ENCODE measurements at places on chromosomes 13 and 19. TPM values are rescaled to one million over a fixed set of nuclear protein-coding genes. Genes with fewer than 3 reads are reported as not detected.
A peak's percentile ranks its signal among the peaks of the same experiment; 100 is the strongest.

- no peak overlapping the region for H3K27ac ChIP-seq
- H3K27me3 ChIP-seq = no peaks in the 10 kb centered on the region
- no peaks in the 10 kb centered on the region for H3K36me3 ChIP-seq
- peaks cover 6% of the 10 kb centered on the region for H3K4me1 ChIP-seq
- no peak overlapping the region for H3K4me3 ChIP-seq
- no peak for DNase-seq
Observed at GRCh38 chr19:18768997-18769891, 21.9 kb downstream of the COMP start.

GRCh38 chr19:15101479-15102082, 5.6 kb upstream of the SYDE1 start:
- H3K27ac ChIP-seq = no peak overlapping the region
- no peaks in the 10 kb centered on the region for H3K27me3 ChIP-seq
- H3K36me3 ChIP-seq = no peaks in the 10 kb centered on the region
- H3K4me3 ChIP-seq = no peak overlapping the region
- H3K4me1 ChIP-seq = no peaks in the 10 kb centered on the region

SGCG gene
- 0.09 TPM for total RNA-seq

DNA sequence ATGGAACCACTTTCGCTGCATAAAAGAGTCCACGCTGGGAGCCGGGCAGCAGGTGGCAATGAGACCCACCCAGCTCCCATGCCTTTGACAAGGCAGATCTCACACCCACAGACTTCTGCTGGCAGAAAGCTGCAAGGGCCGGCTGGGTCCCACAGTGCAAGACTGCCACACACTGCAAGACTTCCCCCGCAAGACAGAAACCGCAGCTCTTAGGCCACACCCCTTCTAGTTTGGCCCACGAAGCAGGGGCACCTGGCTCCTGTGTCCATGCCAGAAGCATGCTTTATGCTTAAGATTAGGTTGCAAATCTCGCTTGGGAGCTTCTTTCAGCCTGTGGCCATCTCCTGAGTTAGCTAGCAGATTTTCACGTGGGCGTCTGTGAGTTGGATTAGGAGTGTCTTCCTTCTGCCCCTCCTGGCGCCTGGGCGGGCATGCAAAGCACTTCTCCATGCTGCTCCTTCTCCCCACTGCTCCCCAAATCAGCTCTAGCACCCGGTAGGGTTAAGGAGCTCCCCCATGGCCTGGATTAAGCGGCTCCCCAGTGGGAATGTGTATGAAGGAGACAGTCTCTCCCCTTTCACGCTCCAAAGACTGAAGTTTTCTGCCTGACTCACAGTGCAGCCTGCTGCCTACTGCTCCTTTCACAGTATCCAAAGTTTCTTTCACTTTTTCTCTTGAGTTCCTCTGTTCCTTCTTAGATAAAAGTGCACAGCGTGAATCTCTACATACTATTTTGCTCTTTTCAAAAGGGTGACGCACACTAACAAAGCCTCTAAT, 17.7 kb downstream of the GPC6 start:
- H3K4me3 ChIP-seq = no peak overlapping the region
- H3K4me1 ChIP-seq = peaks cover 7% of the 10 kb centered on the region
- H3K36me3 ChIP-seq = no peaks in the 10 kb centered on the region
- H3K27me3 ChIP-seq = no peaks in the 10 kb centered on the region
- no peak overlapping the region for H3K27ac ChIP-seq

DNA sequence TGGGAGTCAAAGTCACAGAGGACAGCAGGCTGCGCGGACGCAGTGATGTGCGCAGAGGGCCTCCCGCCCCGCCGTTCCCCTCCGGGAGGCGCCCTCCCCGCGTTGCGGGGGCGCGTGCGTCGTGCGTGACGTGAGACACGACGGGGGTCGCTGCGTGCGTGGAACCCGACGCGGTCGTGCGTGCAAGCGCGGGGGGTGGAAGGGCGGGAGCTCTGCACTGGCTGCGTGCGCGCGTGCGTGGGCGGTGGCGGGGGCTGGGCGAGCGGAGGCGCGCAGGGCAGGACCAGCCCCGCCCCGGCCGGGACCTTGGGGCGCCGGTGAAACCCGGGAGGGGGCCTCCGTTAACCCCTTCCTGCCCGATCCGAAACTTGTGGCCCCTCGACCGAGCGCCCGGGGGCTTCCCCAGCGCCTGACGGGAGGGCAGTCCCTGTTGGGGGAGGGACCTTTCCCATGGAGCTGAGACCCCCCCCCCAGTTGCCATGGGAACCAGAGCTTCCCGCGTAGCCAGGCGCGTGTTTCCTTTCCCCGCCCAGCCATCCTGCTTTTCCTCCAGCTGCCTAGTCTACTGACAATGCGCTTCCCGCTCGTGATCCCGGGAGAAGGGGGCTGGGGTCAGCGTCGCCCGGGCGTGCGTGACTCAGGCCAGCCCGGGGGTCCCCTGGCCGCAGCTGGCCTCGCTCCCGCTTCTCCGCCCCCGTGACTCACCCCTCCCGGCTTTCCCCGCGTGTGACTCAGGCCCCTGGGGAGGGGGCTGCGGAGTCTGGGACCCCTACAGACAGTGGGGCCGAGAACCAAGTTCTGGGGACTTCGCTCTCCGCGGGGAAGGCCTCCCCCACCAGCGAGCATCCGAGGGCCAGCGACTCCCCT, 7.3 kb upstream of the HOOK2 start:
- peak; percentile 93 for DNase-seq
- H3K4me3 ChIP-seq = peak overlapping the region; percentile 39
- H3K27ac ChIP-seq = no peak overlapping the region

GRCh38 chr13:72218966-72219365, 352.0 kb upstream of the DACH1 start:
- H3K27ac ChIP-seq = no peak overlapping the region
- no peak for DNase-seq
- no peaks in the 10 kb centered on the region for H3K36me3 ChIP-seq
- no peaks in the 10 kb centered on the region for H3K27me3 ChIP-seq

RCBTB1 gene
- 15.2 TPM for total RNA-seq

DNA sequence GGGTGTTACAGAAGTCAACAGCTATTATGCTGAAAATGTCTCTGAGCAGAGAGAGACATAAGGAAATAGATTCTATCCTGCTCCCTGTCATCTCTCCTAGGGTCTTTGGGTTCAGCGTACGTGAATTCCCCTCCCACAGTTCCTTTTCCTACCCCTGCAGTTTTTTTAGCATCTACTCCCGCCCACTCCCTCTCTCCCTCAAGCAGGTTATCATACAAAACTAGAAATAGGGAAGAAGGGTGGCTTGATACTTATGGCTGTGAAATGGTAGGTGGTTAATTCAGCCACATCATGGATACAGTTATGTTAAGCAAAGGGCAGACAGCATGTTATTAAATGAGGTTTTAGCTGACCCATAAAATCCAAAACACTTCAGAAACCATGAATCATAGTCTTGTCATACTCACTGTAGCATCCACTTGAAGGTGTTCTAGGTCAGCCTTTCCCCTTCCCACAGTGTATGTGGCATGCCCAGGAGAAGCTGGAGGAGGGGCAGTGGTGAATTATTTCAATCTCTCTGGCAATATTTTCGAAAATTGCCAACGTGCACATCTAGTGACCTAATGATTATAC, 236.8 kb upstream of the SERP2 start:
- no peak overlapping the region for H3K4me3 ChIP-seq
- no peaks in the 10 kb centered on the region for H3K27me3 ChIP-seq
- peaks cover 14% of the 10 kb centered on the region for H3K4me1 ChIP-seq
- H3K36me3 ChIP-seq = no peaks in the 10 kb centered on the region

DNA sequence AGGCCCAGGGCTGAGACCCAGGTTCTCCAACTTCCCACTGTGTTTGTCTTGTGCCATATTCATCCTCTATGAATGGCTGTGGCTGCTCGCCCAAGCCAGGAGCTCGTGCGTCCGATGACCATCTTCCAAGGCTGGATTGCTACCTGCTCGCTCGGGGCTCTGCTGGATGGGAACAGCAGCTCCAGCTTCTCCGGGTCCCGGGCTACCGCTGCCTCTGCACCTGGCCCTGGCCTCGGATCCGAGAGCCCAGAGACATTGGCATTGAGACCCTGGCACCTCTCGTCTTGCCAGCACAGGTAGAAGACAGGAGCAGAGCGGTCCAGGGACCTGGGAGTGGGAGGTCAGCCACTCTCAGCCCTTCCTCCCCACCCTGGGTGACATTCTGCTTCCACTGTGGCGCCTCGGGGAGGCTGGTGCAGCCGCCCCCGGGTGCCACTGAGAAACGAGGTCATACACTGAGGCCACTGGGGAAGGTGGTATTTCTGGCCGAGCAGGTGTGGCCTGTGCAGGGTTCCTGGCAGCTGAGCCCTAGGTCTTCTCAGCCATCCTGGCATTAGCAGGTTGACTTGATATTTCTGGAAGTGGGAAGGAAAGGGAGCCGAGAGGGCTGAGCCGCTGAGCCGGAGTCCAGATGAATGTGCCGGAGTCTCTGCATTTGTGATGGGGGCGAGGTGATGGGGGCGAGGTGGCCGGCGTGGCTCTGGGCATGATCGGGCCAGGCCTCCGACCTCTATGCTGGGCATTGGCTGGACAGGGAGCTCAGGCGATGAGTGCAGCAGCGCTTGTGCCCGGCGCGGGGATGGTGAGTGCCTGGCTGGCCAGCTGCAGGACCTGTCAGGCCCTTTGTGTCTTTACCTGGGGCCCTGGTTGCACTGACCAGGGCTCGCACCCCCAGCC, 18.6 kb downstream of the NDUFB7 start:
- no peak overlapping the region for H3K27ac ChIP-seq
- no peaks in the 10 kb centered on the region for H3K36me3 ChIP-seq
- no peak overlapping the region for H3K4me3 ChIP-seq
- no peak for DNase-seq
- H3K4me1 ChIP-seq = peaks cover 7% of the 10 kb centered on the region

- peaks cover 4% of the 10 kb centered on the region for H3K4me1 ChIP-seq
- no peaks in the 10 kb centered on the region for H3K36me3 ChIP-seq
- H3K27ac ChIP-seq = no peak overlapping the region
Observed at GRCh38 chr19:2627319-2627829, 75.1 kb downstream of the GNG7 start.

- H3K4me3 ChIP-seq = no peak overlapping the region
- H3K27me3 ChIP-seq = no peaks in the 10 kb centered on the region
- H3K27ac ChIP-seq = no peak overlapping the region
Observed at GRCh38 chr13:43274881-43275280, 251.5 kb downstream of the DNAJC15 start.

GRCh38 chr13:109548374-109548773, 238.0 kb downstream of the IRS2 start:
- no peak overlapping the region for H3K27ac ChIP-seq
- no peaks in the 10 kb centered on the region for H3K36me3 ChIP-seq
- H3K4me3 ChIP-seq = no peak overlapping the region

- no peak for DNase-seq
- H3K4me1 ChIP-seq = no peaks in the 10 kb centered on the region
- no peak overlapping the region for H3K4me3 ChIP-seq
- peak overlapping the region; percentile 30 for H3K27ac ChIP-seq
- peaks cover 68% of the 10 kb centered on the region for H3K36me3 ChIP-seq
Observed at GRCh38 chr19:38706792-38707511, 37.3 kb downstream of the CAPN12 start.

GRCh38 chr13:58953638-58954037, 1210.1 kb downstream of the DIAPH3 start:
- no peaks in the 10 kb centered on the region for H3K27me3 ChIP-seq
- no peak overlapping the region for H3K27ac ChIP-seq
- no peak overlapping the region for H3K4me3 ChIP-seq
- DNase-seq = no peak
- H3K36me3 ChIP-seq = no peaks in the 10 kb centered on the region
- no peaks in the 10 kb centered on the region for H3K4me1 ChIP-seq

CEBPA gene
- total RNA-seq = 6.2 TPM

SH2D3A gene
- total RNA-seq = 1.6 TPM

DNA sequence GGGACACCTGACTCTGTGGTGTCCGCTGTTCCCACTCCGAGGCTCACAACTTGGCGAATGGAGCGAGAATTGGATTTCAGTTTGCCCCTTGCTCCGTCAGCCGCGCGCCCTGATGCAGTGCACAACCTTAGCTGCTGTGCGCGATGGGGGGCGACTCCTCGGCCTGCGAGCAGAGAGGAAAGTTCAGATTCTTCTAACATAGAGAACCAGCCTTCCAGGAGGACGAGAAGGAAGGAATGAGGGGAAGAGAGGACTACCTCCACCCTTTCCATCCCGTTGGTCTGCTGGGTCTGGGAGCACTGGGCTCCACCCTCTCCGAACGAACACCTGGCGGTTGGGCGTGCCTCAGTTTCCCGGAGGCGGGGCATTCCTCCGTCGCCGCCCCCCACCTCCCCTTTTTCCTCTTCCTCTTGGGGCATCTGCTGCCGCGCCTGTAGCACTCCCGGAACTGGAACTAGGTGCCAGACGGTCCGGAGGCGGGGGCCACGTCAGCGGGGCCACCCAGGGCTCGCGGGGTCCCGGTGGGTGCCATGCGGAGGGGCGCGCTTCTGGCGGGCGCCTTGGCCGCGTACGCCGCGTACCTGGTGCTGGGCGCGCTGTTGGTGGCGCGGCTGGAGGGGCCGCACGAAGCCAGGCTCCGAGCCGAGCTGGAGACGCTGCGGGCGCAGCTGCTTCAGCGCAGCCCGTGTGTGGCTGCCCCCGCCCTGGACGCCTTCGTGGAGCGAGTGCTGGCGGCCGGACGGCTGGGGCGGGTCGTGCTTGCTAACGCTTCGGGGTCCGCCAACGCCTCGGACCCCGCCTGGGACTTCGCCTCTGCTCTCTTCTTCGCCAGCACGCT, at the start of gene KCNK6:
Gene KCNK6, plus strand, starts transcription at position 425 of the 838 bp plus-strand sequence. Its CDS starts 106 bp downstream, at position 531.
- peak within 1 kb of the TSS; percentile 43 for H3K4me3 ChIP-seq
- H3K27ac ChIP-seq = no peak within 1 kb of the TSS
- peaks cover 35% of the 10 kb centered on the region for H3K27me3 ChIP-seq
- no peaks in the 10 kb centered on the region for H3K36me3 ChIP-seq

- peak; percentile 50 for DNase-seq
- H3K27ac ChIP-seq = peak overlapping the region; percentile 48
- H3K4me3 ChIP-seq = no peak overlapping the region
- peaks cover 20% of the 10 kb centered on the region for H3K4me1 ChIP-seq
Observed at GRCh38 chr19:1168572-1169410, 5.3 kb downstream of the SBNO2 start.

GRCh38 chr19:35890113-35890650, 10.2 kb downstream of the NFKBID start:
- H3K4me3 ChIP-seq = no peak overlapping the region
- no peaks in the 10 kb centered on the region for H3K4me1 ChIP-seq
- H3K27ac ChIP-seq = no peak overlapping the region
- DNase-seq = no peak

KCNC3 gene
- 8.2 TPM for total RNA-seq

- no peaks in the 10 kb centered on the region for H3K4me1 ChIP-seq
- no peaks in the 10 kb centered on the region for H3K27me3 ChIP-seq
- H3K4me3 ChIP-seq = no peak overlapping the region
- no peak for DNase-seq
- H3K36me3 ChIP-seq = peaks cover 17% of the 10 kb centered on the region
Observed at GRCh38 chr19:40616941-40617340, 15.8 kb downstream of the LTBP4 start.

FAM124A gene
- total RNA-seq = 0.18 TPM

DNA sequence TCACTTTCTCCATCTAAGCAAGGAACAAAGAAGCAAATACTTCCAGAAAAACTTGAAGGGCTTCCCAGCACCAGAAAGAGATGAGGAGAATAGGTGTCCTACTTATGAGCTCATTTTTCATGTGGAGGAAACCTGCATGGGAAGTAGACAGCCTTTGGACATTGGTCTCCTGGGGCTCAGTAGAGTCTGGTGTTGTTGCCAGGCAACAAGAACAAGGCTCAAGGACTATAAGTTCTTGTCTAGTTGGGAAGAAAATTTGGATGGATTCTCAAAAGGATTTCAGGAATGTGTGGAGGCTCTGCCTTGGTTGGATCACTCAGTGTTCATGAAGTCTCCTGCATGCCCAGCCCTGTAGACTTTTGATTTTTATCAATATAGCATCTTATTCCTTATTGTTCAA, 84.5 kb downstream of the MBNL2 start:
- H3K36me3 ChIP-seq = no peaks in the 10 kb centered on the region
- DNase-seq = peak; percentile 45
- no peaks in the 10 kb centered on the region for H3K27me3 ChIP-seq
- H3K27ac ChIP-seq = no peak overlapping the region
- peaks cover 19% of the 10 kb centered on the region for H3K4me1 ChIP-seq
- no peak overlapping the region for H3K4me3 ChIP-seq

TMC4 gene
- total RNA-seq = 0.74 TPM
